ENCODE measurements at places on chromosomes 3 and 15.

DNA sequence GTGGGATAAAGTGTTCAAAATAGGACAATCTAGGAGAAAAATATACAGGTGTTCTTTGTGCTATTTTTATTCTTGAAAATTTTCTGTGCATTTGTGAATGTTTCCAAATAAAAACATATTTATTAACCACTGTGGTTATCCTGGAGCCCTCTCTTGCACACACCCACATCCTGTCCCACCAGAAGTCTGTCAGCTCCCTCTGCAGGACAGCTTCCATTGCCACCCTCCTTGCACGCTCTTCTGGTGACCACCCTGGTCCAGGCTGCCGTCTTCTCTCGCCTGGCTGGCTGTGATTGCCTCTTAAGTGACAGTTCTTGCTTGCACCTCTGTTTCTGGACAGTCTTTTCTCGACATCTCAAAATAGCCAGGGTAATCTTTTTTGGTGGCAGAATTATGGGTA lies 394.0 kb downstream of the LRTM1 start:
- peak; percentile 3 for DNase-seq

DNA sequence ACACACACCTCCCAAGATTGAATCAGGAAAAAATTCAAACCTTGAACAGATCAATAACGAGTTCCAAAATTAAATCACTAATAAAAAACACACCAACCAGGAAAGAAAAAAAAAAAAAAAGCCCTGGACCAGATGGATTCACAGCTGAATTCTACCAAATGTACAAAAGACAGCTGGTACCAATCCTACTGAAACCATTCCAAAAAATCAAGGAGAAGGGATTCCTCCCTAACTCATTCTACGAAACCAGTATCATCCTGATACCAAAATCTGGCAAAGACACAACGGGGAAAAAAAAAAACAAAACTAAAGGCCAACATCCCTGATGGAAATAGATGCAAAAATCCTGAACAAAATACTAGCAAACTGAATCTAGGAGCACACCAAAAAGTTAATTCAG lies 54.4 kb upstream of the SLC12A8 start:
- DNase-seq: no peak

DNA sequence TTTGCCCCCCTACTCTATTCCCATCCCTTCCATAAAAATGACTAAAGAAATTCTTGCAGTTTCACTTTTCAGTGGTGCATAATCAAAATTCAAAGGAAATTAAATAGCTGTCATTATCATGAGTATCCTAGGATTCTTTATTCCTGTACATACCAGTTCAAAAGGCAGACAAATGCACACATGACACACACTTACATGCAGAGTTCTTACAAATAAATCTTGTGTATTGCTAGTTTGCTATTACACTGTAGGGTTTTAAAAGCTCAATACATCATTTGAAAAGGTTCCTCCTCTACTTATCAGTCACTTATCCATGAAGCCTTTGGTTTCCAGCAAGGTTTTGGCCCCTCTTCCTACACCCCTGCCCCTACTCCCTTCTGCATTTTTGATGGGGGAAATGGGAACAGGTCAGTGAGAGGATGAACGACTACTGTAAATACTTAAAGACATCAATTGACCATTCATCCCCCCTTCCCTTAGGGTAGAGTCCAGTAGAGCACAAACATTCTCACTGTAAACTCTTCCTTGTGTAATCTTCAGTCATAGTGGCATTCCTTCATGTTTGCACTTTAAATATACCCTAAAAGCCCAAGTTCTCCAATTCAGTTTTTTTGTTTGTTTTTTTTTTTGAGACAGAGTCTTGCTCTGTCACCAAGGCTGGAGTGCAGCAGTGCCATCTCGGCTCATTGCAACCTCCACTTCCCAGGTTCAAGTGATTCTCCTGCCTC lies 92.6 kb downstream of the SUCLG2 start:
- DNase-seq: peak; percentile 66

- no peak for DNase-seq
Measured at GRCh38 chr3:65946438-65946837, 92.3 kb downstream of the MAGI1 start.

GRCh38 chr3:159996018-159996417 lies 7.4 kb downstream of the IL12A start:
- no peak for DNase-seq

Measured in HepG2 (cell line).